SK-N-DZ (cell line): ENCODE measurements at places on chromosomes 4 and X.
A peak's percentile ranks its signal among the peaks of the same experiment; 100 is the strongest.

- no peak for DNase-seq
These were observed 384.5 kb downstream of the GPAT3 start for GRCh38 chr4:83920375-83920774.

DNA sequence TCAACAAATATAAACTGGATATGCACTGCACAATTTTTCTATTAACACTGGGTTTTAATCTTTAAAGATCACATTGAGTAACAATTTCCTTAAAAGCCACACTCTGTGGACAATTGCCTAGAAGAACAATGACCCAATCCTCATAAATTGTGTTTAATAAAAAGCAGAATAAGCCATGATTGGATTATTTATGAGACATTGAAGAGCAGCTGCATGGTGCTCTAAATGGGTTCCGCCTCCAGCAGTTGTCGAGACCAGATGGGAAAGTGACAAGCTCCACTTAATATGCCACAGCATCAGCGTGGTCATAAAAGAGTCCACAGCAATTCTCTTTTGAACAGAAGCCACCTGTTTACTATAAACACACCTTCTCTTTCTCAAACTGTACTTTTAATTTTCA is 635.2 kb upstream of the FRG1 start:
- peak; percentile 42 for DNase-seq

DNA sequence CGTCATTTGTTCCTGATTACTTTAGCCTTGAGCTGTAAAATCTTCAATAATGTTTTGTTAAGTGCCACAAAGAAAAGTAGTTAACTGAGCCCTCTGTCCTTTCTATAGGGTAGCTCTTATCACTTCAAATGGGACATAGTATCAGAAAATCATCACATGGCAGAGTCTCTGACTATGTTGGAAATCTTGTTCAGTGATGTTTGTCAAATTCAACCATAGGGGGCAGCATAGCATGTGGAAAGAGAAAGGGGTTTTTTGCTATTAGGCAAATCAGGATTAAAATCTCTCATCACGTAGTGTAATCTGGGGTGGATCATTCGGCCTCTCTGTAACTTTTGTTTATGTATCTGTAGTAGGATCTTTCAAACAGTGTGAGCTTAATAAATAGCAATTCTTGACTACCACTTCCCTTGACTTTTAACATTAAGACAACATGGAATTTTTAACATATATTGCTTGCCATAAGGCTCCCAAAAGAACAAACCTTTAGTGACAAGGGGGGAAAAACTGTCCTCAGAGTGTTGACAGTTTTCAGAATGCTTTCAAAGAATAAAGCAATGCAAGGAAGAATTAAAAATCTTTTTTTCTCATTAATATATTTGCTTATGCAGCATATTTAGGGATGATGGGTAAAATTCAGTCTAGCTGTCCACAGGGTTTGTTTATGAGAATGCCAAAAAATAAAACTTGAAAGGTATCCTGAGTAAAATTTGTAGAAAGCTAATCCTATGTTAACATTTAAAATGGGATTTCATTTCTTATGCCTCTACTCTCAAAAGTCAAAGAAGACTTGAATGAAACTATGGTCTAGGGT is 127.2 kb downstream of the FBXW7 start:
- peak; percentile 8 for DNase-seq

GRCh38 chr4:158885564-158885963 is 116.7 kb downstream of the FNIP2 start:
- DNase-seq, result no peak
